ENCODE measurements at places on chromosomes 13 and 19.

DNA sequence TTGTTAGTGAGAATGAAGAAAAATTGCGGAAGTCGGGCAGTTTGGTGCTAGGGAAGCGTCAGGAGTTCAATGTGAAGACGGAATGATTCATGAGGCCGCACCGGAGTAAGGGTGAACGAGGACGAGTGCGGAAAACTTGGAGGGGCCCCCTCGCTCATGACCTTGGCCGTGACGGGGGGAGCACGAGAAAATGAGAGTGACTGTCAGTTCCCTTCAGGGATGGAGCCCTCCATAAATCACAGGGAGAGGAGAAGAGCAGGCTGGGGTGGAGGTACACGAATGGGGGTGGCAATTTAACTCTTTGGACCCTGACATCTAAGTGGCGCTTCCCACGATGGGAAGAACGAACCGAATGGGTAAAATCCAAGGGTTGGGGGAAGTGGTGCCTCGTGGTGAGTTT is 486.4 kb downstream of the TSHZ3 start:
- no peak for DNase-seq

- no peak for DNase-seq
Measured at GRCh38 chr13:77523834-77524728, 11.4 kb upstream of the SCEL start.

DNA sequence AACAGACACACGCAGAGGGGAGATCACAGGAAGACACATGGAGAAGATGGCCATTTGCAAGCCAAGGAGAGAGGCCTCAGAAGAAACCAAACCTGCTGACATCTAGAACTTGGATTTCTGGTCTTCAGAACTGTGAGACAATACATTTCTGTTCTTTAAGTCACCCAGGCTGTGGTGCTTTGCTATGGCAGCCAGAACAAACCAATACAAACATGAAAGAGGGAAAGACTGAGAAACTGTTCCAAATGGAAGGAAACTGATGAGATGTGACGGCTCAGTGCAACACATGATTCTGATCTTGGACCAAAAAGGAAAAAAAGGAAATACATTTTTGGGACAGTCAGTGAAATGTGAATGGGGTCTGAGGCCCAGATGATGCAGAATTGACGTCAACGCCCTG is 30.2 kb upstream of the SACS start:
- DNase-seq: peak; percentile 44

DNA sequence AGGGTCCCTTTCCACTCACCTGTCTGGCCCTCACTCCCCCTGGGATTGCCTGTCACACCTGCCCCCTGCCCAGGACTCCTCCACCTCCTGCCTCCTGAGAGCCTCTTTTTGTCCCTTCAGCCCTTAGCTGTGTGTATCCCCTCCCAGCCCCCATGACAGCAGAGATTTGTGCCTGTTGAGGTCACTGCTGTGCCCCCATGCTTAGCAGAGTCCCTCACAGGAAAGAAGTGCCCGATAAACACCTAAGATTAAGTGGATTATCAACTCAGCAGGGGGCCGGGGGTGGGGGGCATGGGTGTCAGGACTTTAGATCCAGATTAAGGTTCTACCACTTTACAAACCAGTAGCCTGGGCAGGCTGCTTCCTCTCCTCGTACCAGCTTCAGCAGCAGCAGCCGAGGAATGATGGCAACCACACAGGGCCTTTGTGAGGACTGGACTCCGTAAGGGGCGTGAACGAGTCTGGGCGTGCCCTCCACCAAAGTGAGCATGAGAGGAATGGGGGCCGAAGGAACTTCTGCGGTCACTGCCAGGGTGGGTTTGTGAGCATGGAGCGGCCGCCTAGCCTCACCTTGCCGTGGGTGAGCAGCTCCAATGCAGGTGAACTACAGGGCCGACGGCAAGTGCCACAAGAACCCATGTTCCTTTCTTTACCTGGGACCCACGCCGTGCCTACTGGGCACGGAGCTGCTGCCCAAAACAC is 36.1 kb downstream of the ZNF787 start:
- DNase-seq: no peak

- no peak for DNase-seq
Measured at GRCh38 chr13:113433391-113433916, 19.8 kb downstream of the ADPRHL1 start.

DNA sequence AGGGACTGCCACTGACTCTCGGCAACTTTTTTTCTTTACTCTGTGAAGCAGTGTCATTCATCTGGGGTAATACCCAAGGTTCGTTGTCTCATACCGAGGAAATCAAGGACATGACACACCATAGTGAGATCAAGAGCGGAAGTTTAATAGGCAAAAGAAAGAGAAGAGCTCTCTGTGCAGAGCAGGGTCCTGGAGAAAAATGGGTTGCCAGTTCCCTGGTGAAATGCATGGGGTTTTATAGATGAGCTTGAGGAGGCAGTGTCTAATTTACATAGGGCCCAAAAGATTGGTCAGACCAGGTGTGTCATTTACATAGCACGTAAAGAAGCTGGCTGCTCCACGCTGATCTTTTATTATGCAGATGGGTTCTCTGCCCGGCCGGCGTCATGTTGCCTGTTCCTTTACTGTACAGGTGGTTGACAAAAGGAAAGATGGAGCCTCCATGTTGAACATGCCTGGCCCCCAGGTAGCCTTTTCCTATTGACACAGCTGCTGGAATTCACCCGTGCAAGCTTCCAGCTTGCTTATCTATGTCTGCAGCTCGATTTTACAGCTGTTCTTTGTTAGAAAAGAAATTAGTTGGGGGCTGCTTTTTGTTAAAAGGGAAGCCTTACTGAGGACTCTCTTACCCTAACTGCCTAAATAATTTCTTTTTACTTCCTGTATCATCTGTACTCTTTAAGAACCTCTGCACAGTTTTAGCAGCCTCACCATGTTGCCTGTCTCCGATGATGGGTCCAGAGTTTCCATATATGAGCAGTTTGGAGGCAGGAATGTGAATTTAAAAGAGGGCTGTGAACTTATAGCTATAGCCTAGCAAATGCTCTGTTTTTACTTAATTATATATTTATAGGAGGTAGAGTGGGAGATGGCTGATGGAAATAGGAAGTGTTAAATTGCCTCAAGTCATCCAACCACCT is 98.0 kb upstream of the DIAPH3 start:
- DNase-seq: no peak

- peak; percentile 72 for DNase-seq
Measured at GRCh38 chr19:49687566-49688316, 1.7 kb upstream of the ADM5 start.

- no peak for DNase-seq
Measured at GRCh38 chr19:36093687-36094086, 17.3 kb upstream of the OVOL3 start.

GRCh38 chr13:39253774-39254173 is 215.5 kb downstream of the NHLRC3 start:
- DNase-seq: peak; percentile 44

DNA sequence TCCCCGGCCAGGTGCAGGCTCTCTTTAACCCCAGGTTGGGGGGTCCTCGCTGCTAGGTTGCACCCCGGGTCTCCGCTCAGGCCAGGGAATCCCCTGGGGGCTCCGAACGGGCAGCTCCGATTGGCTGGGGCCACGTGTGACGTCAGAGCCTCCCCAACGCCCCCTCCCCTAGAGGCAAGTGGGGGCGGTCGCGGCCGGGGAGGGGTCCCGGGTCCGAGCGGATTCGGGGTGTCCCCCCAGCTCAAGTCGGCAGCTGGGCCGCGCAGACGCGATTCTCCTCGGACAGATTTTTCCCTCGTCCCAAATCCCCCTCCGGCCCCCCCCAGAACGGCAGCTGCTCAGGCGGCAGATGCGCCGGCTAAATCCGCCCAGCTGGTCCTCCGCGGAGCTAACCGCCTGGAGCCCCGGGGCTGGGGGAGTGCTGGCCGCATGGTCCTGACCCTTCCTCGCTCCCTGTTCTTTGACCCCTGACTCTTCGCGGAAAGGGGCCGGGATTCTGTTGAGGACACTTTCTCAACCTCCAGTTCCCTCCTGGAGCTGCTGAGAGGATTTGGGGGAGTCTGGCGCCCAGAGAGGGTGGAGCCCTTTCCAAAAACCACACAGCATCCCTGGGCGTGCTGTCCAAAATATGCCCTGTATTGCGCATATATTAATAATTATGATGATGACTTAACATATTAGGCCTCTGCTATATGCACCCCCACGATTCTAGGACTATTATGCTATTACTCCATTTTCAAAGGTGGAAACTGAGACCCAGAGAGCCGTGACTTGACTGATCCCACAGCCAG is 25.4 kb upstream of the SEMA6B start:
- DNase-seq: no peak

All from EH (cell line).